Foreskin keratinocyte (primary cell): ENCODE measurements at places on chromosomes 4 and X.

- DNase-seq, result no peak
Measured at GRCh38 chrX:49192722-49193328, 6.7 kb upstream of the PRICKLE3 start.

- DNase-seq, result no peak
Measured at GRCh38 chr4:158200214-158200613, 10.1 kb upstream of the TMEM144 start.

DNA sequence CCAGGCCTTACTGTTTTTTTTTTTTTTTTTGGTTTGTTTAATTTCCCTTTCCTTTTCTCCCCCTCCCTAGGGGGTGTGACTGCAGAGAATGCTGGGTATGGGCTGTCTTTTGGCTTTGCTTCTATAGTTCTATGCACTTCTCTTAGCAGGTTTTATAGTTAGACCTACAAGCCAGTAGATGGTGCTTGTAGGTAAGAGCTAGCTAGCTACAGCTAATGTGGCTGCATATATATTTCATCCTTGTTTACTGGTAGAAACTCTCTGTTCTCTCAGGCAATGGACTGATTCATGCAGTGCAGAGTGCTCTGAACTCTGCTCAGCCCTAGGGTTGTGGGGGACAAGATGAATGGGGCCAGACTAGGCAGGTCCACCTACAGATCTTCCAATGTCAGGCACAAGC is 246.4 kb downstream of the SH2D1A start:
- DNase-seq, result no peak

DNA sequence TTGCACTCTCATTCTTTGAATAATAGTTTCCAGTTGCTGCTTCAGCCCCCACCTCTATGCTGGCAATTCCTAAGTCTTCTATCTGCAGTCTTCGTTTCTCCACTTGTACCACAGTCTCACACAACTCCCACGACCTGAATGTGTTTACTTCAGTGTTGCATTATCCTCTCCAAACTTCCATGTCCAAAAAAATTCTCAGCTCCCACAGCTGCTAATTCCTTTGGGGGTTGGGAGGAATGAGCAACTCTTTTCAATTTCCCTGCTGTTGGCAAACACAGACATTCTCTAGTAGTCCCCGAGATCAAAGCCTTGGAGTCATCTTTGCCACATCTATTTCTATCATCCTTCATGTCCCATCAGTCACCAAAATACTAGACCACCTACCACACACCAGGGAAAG is 14.4 kb upstream of the CDS1 start:
- no peak for DNase-seq

DNA sequence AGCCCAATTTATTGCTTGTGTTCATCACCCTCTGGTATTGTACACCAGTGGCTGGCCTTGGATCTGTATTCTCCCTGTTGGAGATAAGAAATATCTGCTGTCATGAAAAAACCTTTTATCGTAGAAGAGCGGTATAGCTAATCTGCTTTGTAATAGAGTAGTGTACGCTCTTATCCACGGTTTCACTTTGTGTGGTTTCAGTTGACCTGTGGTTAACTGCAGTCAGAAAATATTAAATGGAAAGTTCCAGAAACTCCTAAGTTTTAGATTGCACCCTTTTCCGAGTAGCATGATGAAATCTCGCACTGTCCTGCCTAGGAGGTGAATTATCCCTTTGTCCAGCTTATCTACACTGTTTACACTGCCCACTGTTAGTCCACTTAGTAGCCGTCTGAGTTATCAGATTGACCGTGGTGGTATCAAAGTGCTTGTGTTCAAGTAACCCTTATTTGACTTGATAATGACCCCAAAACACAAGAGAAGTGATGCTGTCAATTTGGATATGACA is 42.4 kb downstream of the KDM6A start:
- DNase-seq, result no peak
